Heart right ventricle (tissue), 16 donors: ENCODE measurements at places on chromosomes 16 and 17. TPM values are rescaled to one million over a fixed set of nuclear protein-coding genes. Genes with fewer than 3 reads are reported as not detected.

The PRR29 gene
- 0.44 TPM for total RNA-seq

The SKA2 gene
- total RNA-seq, result 35.4 TPM

The FGF11 gene
- 4.7 TPM for total RNA-seq

The KRTAP17-1 gene
- not detected for total RNA-seq

The CALB2 gene
- 3.7 TPM for total RNA-seq

The VKORC1 gene
- total RNA-seq, result 32.3 TPM

The TBC1D3I gene
- 0.39 TPM for total RNA-seq

The GAST gene
- total RNA-seq, result not detected

The SMYD4 gene
- total RNA-seq, result 8.8 TPM

The P2RX5 gene
- 9.0 TPM for total RNA-seq

The UMOD gene
- not detected for total RNA-seq

The PDK2 gene
- 199 TPM for total RNA-seq

The PRSS8 gene
- 0.15 TPM for total RNA-seq

The PPP1R27 gene
- total RNA-seq, result not detected

The LITAF gene
- 72.2 TPM for total RNA-seq

The DRC3 gene
- 2.5 TPM for total RNA-seq

The TMEM100 gene
- total RNA-seq, result 1.6 TPM

The EPX gene
- not detected for total RNA-seq

The PABPN1L gene
- not detected for total RNA-seq

The KRT14 gene
- not detected for total RNA-seq

The MAFG gene
- 17.8 TPM for total RNA-seq

The STAC2 gene
- total RNA-seq, result 1.9 TPM

The TAOK1 gene
- 67.3 TPM for total RNA-seq

The GP2 gene
- 2.3 TPM for total RNA-seq

The HOXB6 gene
- not detected for total RNA-seq

The KRTAP4-4 gene
- not detected for total RNA-seq

The DHX40 gene
- total RNA-seq, result 22.9 TPM

The TSPAN10 gene
- total RNA-seq, result 0.30 TPM

The MYO1D gene
- 8.0 TPM for total RNA-seq

The TK1 gene
- 2.6 TPM for total RNA-seq

The GAS7 gene
- 63.3 TPM for total RNA-seq

The KPNB1 gene
- total RNA-seq, result 200 TPM

The GP1BA gene
- not detected for total RNA-seq

The C17orf50 gene
- not detected for total RNA-seq

The SLC5A10 gene
- total RNA-seq, result 0.12 TPM

The NMT1 gene
- total RNA-seq, result 71.6 TPM

The SLC16A5 gene
- total RNA-seq, result 7.6 TPM

The HP gene
- 2.4 TPM for total RNA-seq

The CRYBA1 gene
- not detected for total RNA-seq

The EVPL gene
- total RNA-seq, result not detected

The YPEL2 gene
- 56.5 TPM for total RNA-seq

The ZNF267 gene
- total RNA-seq, result 6.8 TPM

The KRT36 gene
- not detected for total RNA-seq

The NSMCE1 gene
- 46.3 TPM for total RNA-seq

The ACSM2A gene
- not detected for total RNA-seq

The KCTD11 gene
- 5.2 TPM for total RNA-seq

The NECAB2 gene
- 1.0 TPM for total RNA-seq

The SPATA32 gene
- not detected for total RNA-seq

The TMEM106A gene
- total RNA-seq, result 1.9 TPM

The KCNG4 gene
- total RNA-seq, result not detected

The CCL17 gene
- not detected for total RNA-seq

The LGALS9B gene
- not detected for total RNA-seq

The CCDC144A gene
- total RNA-seq, result 2.3 TPM
